B cell (primary cell): ENCODE measurements at places on chromosomes 16 and 17.

GRCh38 chr17:44556832-44557606, at the start of gene FZD2:
Gene FZD2, plus strand, starts transcription at chr17:44557484. Its CDS starts 205 bp downstream, at chr17:44557689.
- DNase-seq, result peak; percentile 83

DNA sequence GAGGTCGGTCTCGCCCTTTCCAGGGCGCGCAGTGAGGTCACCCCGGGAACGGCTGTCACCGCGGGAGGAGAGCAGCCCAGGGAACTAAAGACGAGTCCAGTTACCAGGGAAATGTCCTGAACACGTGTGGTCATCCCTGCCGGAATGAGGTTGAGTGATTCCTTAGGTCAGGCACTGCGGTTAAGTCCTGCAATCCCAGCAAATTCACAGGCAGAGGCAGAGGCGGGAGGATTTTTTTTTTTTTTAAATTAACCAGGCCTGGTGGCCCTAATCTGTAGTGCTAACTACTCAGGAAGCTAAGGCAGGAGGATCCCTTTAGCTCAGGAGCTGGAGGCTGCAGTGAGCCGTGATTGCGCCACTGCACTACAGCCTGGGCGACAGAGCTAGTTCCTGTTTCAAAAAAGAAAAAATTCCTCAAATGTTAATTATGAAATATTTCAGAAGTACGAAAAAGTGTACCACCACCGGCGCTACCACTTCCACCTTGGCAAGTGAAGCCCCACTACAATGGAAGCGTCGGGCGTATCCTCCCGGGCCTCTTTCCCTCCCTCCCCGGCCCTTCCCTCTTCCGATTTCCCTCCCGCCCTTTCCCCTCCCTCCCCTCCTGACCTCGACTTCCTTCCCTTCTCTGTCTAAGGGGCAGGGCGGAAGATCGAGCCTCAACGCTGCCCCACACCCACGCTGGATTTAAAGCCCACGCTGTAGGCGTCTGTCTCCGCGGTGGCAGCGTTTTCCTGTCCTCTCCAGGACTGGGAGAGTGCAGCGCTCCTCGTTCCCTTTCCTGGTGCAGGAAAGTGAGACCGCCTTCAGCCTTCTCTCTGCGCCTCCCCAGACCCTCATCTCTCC, 27.3 kb downstream of the SLFN11 start:
- DNase-seq, result peak; percentile 52

GRCh38 chr17:37847811-37848331, 76.3 kb upstream of the TBC1D3K start:
- DNase-seq, result no peak

DNA sequence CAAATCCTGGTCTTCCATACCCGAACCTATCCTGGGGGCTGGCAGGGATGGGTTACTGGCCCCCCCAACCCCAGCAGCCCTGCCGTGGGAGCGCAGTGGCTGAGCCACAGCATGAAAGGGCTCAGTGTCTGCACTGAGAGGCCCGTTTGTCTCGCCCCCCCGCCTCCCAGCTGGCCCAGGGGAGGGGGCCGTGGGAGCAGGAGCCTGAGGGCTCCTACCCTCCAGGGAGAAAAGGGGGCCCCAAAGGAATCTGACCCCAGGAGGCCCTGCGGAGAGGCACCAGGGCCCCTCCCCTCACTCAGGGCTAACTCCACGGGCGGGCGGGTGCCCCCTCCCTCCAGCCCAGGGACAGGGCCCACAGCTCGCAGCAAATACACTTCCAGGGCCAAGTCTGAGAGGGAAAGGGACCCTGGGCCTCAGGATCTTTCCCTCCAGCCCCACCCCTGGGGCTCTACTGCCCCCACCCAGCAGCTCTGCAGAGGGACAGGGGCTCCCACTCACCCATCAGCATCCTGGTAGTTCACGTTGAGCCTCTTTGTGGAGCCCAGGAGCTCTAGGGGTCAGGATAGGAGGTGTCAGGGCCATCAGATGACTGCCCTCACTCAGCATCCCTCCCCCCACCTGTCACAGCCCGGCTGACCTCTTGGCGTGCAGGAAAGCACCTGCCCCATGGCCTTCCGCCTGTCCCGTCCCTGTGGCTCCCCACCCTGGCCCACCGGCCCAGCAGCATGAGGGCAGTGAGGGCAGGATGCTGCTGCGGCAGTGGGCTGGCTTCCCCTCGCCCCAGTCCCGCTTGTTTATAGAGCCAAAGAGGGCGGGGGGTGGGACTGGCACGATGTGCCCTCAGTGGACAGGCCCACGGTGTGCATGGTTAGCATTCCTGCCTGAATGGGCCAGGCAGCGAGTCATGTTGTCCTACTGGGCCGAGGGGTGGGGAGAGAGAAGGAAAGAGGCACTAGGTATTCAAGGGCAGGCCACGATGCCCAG, 7.3 kb downstream of the CASKIN2 start:
- DNase-seq, result no peak

- DNase-seq, result no peak
Observed at GRCh38 chr16:6861135-6861814, 471.4 kb upstream of the RBFOX1 start.

GRCh38 chr16:3554351-3554928, 22.8 kb downstream of the NLRC3 start:
- DNase-seq, result no peak

- no peak for DNase-seq
Observed at GRCh38 chr16:12788758-12789157, 14.9 kb downstream of the CPPED1 start.

DNA sequence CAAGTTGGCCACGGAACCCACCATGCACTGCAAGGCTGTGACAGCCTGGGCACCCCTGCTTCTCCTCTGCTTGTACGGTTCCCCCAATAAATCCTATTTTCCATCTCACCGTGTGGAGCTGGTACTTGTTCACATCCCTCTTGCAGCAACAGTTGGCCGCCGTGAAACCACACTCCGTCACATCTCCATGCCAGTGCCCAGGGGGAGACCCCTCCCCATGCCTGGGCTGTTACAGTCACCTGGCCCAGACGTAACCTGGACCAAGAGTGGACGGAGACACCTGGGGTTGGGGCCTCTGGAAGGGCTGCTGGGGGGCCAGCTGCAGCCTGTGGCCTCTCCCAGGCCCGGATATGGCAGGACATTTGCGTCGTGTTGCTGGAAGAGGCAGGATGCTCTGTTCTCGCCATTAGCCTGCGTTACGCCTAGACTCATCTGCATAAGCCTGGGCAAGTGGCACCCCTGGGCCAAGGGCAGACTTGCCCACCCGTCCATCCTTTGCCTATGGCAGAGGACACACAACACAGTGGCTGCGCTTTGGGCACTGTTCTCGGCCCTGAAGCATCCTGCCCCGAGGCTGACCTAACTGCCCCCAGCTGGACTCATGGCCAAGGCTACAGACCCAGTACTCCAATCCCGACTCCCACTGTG, 14.2 kb upstream of the KREMEN2 start:
- DNase-seq, result no peak

DNA sequence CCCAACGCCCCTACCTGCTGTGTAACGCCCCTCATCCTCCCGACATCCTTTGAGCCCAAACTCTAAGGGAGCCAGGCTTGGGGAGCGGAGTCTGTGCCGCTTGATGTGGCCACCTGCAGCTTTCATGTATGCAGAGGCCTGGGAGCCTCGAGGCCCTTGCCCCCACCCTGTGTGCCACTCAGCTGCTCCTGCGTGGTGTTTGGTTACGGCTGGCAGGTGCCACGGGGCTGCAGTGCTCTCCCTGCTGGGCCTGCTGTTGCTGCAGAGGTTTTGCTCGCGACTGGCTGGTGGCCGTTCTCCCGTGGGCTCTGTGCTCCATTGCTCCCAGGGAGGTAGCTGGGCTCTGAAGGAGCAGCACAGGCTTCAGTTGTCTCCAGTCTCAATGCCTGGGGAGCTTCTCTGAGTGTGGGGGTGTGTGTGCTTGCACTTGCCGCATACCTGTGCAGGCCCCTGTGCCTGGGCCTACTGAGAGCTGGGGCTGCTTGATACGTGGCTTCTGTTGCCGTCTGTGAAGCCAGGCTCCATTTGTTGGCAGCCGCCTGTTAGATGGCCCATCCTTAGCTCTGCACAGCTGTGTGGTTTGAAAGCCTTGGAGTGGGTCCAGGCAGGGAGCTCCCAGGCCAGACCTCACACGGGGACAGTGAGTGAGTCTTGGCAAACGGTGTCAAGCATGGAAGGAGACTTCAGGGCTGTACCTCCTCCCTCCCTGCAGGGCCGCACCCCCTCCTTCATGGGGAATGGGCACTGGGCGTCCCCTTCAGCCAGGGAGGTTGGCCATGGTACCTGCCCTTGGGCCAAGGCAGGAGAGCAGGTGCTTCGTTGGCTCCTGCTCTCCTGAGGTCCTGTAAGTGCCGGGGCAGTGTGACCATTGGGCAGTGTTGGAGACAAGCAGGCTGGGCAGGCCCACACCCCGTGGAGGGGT, 47.2 kb downstream of the PDPK1 start:
- DNase-seq, result no peak

GRCh38 chr17:40178021-40178601, 841 bp downstream of the RAPGEFL1 start:
- DNase-seq, result peak; percentile 40

DNA sequence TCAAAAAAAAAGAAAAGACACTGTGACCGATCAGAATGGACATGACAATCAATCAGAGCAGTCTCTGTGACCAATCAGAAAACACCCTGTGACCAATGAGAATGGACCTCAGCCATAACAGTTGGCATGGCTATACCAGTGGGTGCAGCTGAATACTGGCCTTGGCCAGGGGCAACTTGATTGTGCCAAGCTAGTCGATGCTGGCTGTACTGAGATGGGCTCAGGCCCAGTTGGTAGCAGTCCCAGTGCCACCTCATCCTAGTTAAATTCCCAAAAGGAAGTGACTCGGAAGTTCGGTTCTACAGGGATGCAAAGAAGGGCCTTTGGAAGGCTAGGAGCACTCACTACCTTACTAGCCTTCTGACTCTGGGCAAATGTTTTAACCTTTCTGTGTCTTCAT, 37.2 kb upstream of the BCO1 start:
- DNase-seq, result no peak

DNA sequence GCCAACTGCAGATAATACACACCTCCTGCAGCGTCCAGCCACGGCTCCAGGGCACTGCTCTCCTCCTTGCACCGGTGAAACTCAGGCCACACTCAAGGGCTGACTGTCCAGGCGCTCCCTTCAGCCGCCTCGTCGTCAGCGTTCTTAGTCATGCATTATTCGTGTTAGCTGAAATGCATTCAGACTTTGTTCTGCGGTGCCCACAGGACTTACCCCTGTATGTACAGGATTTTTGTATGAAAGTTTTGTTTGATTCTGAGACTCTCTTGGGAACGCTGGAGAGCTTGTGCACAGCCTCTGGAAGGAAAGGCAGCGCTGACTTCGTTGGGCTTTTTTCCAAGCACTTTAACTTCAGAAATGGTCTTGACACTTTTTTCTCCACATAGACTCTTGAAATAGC, 22.1 kb downstream of the CIBAR2 start:
- DNase-seq, result no peak

GRCh38 chr17:16994631-16995030, 22.7 kb upstream of the TNFRSF13B start:
- DNase-seq, result no peak

- DNase-seq, result no peak
Observed at GRCh38 chr16:83407928-83408327, 399.9 kb upstream of the HSBP1 start.

- DNase-seq, result no peak
Observed at GRCh38 chr17:2685696-2686095, 25.9 kb downstream of the CLUH start.

DNA sequence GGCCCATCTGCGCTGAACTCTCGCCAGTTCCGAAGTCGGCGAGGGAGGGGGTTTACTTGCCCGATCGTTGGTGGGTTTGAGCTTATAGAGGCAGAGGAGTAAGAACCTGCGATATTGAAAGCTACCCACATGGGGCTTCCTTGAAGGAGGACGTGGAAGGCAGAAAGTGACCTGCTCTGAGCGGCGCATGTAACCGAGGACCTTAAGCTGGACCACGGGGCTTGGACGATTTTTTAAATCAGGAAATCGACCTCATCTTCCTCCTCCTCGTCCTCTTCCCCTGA, 2.0 kb downstream of the PRAC2 start:
- DNase-seq, result no peak

DNA sequence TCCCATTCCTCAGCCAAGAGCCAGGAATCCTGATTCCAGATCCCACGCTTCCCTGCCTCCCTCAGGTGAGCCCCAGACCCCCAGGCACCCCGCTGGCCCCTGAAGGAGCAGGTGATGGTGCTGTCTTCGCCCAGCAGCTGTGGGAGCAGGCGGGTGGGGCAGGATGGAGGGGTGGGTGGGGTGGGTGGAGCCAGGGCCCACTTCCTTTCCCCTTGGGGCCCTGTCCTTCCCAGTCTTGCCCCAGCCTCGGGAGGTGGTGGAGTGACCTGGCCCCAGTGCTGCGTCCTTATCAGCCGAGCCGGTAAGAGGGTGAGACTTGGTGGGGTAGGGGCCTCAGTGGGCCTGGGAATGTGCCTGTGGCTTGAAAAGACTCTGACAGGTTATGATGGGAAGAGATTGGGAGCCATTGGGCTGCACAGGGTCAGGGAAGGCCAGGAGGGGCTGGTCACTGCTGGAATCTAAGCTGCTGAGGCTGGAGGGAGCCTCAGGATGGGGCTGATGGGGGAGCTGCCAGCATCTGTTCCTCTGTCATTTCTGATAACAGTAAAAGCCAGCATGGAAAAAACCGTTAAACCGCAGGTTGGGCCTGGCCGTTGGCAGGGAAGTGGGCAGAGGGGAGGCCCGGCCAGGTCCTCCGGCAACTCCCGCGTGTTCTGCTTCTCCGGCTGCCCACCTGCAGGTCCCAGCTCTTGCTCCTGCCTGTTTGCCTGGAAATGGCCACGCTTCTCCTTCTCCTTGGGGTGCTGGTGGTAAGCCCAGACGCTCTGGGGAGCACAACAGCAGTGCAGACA, at the start of gene SPN:
TSS of gene SPN (plus strand) at position 232 of the 791 bp plus-strand sequence. CDS start at position 714, 482 bp downstream.
- DNase-seq, result peak; percentile 45

DNA sequence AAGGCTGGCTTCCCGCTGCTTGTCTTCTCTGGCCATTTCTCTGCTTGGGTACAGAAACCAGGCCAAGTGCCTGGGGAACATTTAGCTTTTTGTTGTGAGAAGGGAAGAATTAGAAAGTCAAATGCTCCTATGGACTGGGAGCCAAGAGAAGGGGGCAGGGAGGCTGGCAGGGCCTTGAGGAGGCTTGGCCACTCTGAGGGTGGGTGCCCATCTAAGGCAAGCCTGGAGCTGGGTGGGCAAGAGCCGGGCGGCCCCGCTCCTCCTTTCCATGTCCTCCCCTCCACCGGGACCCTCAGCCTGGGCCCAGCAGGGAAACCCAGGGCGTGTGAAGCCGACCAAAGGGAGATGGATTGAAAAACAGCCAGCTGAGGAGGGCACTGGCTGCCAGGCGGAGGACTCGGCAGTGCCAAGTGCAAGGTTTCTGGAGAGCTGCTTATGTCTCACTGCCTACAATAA, 69.4 kb downstream of the NTN1 start:
- no peak for DNase-seq

DNA sequence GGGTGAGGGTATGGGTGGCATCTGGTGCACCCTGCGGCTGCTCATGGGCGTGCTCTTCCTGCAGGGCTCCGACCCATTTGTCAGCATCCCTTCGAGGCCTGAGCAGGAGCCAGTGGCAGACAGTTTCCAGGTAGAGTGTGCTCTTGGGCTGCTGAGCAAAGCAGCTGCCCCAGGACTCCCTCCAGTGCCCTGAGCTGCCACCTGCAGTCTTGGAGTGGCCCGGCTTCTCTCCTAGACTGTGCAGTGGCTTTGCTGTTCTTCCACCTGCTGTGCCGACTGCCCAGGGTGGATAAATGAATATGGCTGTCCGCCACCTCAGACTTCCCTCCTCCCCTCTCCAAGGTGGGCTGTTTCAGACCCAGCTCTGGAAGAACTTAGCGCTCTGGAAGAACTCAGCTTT, 10.8 kb upstream of the JPT2 start:
- no peak for DNase-seq
